ENCODE measurements at places on chromosomes 6 and 20.

DNA sequence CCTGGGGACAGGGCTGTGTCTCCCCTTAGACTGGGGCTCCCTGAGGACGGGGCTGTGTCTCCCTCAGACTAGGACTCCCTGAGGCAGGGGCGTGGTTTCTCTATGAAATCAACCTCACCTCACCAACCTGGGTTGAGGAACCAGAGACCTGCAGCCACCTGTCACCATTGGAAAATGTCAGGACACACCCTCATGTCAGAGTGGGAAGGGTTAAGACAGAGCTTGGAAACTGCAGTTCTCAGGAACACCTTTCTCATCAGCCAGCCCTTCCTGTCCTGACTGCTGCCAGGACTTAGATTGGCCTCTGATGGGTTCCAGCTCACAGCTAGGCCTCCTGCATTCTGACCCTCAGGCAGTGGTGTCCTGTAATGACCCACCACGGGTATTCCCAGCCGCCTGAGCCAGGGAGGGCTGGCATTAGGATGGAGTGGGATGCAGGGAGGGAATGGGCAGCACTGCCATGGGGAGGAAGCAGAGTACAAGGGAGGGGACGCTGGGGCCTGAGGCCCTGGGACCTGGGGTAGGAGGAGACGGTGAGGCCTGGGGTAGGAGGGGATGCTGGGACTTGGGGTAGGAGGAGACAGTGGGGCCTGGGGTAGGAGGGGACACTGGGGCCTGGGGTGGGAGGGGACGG is 76.3 kb downstream of the MRPL14 start:
- no peak for DNase-seq

DNA sequence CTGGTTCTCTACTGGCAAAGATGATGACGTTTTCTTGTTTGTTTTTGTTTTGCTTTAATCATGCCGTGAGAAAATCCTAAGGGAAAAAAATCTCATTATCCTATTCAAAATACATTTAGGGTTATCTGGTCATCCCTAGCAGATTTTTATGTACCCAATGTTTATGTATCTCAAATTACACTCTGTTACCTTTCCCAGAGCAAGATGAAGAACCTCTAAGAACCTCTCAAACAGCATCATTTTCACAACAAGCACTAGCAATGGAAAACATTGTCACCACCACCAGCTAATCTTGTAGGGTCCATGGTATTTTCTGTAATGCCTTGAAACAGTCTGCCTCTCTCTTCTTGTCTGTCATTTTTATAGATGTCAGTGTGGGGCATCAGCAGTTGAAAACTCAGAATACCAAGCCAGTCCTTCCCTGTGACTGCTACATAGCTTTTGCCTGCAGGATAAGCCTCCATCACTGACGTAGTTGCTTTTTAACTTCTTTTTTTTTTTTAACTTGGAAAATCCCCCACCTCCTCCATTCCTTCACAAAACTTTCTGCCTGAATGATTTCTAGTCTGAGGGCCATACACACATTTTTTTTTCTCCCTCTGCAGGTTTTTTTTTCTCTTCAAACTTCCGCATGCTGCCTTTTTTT is 2.4 kb upstream of the SNAP25 start:
- no peak for DNase-seq

DNA sequence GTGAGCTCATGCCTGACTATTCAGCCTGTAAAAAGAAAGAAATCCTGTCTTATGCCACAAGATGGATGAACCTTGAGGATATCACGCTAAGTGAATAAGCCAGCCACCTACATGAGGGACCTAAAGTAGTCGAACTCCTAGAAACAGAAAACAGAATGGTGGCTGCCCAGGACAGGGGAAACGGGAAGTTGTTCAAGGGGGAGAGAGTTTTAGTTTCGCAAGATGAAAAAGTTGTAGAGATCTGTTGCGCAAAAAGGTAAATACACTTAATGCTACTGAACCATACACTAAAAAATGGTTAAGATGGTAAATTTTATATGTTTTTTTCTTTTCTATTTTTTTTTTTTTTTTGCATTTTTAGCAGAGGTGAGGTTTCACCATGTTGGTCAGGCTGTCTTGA is 74.1 kb upstream of the RALY start:
- no peak for DNase-seq

DNA sequence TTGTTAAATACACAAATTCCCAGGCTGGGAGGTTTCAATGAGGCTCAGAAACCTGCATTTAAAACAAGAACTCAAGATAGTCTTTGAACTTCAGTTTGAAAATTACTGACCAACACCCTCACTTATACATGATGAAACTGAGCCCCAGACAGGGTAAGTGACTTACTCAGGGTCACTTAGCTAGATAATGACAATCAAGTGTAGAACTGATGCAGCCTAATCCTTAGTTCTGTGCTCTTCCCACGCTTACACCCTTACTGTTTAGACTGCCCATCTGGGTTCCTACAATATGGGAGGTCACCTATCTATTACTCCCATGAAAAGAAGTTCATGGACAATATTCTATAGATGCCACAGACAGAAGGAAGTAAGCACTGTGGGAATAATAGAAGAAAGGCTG is 24.5 kb upstream of the FAM135A start:
- DNase-seq = no peak

GRCh38 chr20:10943686-10944265 is 270.0 kb upstream of the JAG1 start:
- no peak for DNase-seq

DNA sequence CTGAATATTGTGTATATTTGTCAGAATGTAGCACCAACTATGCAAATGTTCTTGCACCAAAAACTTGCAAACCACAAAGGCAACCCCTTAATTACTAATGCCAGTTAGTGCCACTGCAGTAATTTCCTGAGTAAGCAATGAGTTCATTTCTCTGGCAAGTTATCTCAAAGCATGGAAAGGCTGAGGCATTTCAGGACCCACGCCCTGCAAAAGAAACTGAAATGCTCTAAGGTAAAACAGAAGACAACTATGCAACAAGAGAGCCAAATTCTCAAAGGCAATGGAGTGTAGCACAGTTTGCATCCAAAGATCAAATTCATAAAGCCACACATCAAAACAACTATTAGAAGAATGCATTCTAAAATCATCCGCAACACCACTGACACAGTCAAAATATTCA is 994.4 kb downstream of the EYS start:
- no peak for DNase-seq

GRCh38 chr6:43838276-43839036 is 68.4 kb downstream of the VEGFA start:
- DNase-seq = peak; percentile 12

GRCh38 chr6:1388630-1389368 is 577 bp upstream of the FOXF2 start:
- no peak for DNase-seq

- DNase-seq = no peak
These were observed 34.4 kb upstream of the ZFAND3 start for GRCh38 chr6:37785002-37785662.

DNA sequence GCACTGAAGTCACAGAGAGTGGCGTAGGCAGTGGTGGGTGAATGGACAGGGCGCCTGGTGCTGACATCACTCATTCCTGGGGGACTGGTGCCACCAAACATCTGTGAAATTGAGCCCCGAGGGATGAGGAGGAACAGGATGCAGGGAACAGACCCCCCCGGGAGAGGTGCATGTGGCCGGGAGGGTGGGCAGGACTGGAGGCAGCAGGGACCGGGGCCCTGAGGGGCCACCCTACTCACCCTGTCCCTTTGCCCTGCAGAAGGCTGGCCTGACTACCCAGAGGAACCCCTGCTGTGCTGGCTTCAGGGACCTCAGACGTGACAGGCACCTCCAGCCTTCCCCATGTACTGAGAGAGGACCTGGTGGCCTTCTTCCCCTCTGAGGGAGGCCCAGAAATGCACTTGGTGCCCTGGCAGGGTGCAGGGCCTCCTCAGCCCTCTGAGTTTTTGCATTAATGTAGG is 25.1 kb downstream of the SYNDIG1 start:
- no peak for DNase-seq

DNA sequence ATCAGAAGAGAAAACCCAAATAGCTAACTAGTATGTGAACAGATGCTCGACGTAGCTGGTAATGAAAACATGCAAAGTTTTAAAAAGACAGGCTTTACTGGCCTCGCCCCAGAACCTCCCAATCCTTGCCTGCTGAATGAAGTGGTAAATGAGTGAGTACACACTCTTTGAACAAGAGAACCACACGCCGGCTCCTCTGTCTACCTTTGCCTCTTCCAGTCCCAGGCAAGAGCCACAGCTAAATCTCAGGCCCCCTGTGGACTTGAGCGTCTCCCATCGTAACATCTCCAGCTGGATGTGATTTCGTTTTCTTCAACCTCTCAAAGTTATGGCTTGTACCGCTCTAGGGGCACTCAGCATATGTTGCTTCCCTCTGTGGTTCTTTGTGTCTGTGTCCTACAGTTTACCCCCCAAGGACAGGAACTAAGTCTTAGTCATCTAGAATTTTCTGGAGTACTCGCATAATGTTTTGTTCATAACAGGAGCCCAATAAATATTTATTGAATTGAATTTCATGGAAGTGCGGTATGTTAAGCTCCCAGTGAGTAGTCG is 153.2 kb upstream of the TAB2 start:
- no peak for DNase-seq

GRCh38 chr6:39206250-39206721 is 23.0 kb downstream of the KCNK5 start:
- DNase-seq = no peak

All from stimulated activated CD4-positive, alpha-beta T cell treated with anti-CD3 and anti-CD28 coated beads, Interleukin-15, amount 100 ng/mL, for 24 hours (primary cell).